ENCODE measurements at places on chromosomes 3 and 15.
A peak's percentile ranks its signal among the peaks of the same experiment; 100 is the strongest.

GRCh38 chr3:49276475-49277382 is at the start of gene C3orf62:
C3orf62 (minus strand) TSS chr3:49277232; CDS start chr3:49276872, 360 bp downstream.
- peak; percentile 30 for DNase-seq

DNA sequence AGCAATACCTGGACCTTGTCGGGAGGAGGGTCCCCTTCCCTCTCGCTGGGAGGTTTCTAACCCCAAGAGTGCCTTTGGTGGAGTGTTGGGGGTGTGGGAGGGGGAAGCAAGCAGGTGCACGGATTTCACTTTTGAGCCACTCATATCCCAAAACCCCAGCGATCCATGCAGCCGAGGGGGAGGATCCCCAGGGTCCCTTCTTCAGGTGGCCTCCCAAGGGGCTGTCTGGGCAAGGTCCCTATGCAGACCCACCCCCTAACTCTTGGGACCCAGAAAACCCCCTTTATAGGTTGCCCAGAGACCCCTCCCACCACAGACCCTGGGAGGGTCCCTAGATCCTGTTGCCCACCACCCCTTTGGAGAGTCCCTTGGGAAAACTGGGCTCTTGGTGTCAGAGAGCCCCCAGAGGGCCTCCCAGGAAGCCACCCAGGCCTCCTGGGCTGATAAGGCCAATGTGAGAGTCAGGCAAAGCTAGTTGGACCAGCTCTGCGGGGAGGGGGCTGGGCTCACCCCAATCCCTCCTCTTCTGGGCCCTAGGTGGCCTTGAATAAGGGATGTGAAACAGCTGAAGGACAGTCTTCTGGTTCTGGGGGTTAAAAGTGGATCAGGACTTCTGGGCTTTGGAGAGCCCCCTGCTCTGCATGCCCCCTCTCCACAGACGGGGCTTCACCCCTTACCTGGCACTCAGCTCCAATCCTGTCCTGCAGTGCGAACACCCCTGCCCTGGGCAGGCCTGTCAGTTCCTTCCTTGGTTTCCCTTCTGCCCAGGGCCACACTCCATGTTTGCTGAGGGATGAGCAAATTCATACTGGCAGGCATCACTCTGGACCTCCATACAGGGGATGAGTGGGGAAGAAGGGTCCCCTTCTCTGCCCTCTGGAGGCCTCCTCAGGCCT is 932 bp upstream of the PLCD1 start:
- DNase-seq: no peak

DNA sequence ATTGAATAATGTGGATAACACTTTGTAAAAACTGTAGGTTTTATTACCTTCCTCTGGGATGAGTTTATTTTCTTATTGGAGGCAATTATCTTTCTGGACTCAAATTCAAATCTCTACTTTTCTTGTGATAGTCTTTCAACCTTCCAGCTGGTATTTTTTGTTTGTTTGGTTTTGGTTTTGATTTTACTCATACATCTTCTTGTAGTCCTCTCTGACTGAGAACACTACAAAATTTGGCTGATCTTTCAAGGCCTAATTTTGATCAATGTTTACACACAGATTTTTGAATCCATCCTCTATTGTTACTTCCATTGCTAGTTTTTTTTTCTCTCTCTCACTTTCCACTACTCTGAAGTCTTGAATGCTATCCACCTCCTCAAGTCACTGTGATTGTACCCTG is 303.8 kb upstream of the NECTIN3 start:
- DNase-seq: no peak

DNA sequence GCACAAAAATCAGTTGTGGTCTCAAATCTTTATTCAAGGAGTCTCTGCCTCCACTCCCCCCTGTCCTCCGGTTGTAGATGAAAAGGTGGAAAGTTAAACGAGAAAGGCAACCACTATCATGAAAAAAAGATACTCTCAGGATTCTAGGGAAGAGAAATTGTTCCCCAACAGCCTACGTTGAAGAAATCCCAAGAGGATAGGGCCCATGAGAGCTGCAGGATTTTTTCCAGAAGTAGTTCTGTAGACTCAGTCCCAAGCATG is 14.3 kb downstream of the ZIC1 start:
- DNase-seq: no peak

DNA sequence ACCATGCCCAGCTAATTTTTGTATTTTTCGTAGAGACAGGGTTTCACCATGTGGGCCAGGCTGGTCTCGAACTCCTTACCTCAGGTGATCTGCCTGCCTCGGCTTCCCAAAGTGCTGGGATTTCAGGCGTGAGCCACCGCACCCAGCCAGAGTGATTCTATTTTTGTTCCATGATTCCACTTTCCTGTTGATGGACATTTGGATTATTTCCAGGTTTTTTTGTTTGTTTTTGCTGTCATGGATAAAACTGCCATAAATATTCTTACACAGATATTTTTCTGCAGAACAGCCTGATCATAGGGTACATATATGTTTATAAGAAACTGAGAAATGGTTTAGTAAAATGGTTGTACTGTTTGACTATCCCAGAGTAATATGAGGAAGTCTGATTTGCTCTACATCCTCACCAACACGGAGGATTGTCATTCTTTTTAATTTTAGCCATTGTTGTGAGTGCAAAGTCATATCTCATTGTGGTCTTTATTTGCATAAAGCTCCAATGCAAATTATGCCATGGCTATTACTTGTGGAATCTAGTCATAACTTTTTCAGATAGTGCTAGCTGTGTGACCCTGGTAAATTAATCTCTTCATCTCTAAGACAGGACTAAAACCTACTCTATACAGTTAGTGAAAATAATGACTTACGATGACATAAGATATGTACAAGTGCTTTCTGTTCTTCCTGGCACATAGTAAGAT is 42.7 kb downstream of the MAP6D1 start:
- DNase-seq: no peak

GRCh38 chr3:139267300-139268246 is 76.2 kb upstream of the MRPS22 start:
- no peak for DNase-seq

DNA sequence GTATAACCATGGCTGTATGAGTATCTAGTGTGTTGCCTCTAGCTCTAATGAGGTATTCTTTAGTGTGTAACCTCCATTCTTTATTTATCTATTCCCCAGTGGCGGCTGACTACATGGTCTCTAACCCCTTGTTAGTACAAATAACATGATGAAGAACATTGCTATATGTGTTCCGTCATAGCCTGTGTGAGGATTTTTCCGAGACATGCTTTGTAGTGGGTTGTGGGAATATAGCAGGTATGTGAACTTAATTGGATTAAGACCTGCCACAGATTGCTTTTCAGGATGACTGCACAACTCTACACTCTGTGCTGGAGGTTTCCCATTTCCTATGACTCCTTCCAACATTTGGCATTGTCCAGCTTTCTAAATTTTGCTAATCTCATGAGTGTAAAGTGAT is 563.4 kb downstream of the ROBO1 start:
- DNase-seq: no peak
